ENCODE measurements at places on chromosomes 11 and 22.

GRCh38 chr11:19368726-19369375, 128.1 kb upstream of the E2F8 start:
- no peak for DNase-seq

DNA sequence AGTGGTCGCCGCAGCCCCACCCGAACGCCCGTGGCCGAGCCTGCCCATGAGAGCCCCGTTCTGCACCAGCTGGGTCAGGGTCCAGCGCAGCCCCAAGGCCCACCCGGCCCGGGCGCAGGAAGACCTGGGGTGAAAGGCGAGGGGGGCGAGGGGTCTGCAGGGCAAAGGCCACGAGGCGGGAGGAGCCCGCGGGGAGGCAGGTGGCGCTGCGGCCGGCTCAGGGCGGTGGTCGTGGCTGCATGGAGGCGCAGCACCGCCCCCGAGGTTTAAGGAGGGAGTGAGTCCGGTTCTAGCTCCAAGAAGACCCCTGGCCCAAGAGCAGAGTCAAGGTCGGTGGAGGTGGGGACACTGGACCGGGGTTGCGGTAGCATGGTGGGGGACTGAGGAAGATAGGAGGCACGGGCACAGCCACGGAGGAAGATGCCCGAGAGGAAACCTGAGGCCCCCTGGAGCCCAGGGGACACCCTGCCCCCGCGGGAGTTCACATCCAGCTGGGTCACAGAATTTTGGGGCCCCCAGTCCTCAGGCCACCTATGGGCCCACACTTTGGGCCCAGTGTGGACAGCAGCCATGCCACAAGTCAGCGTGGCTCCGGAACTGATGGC, 514 bp upstream of the HDAC10 start:
- DNase-seq, result no peak

DNA sequence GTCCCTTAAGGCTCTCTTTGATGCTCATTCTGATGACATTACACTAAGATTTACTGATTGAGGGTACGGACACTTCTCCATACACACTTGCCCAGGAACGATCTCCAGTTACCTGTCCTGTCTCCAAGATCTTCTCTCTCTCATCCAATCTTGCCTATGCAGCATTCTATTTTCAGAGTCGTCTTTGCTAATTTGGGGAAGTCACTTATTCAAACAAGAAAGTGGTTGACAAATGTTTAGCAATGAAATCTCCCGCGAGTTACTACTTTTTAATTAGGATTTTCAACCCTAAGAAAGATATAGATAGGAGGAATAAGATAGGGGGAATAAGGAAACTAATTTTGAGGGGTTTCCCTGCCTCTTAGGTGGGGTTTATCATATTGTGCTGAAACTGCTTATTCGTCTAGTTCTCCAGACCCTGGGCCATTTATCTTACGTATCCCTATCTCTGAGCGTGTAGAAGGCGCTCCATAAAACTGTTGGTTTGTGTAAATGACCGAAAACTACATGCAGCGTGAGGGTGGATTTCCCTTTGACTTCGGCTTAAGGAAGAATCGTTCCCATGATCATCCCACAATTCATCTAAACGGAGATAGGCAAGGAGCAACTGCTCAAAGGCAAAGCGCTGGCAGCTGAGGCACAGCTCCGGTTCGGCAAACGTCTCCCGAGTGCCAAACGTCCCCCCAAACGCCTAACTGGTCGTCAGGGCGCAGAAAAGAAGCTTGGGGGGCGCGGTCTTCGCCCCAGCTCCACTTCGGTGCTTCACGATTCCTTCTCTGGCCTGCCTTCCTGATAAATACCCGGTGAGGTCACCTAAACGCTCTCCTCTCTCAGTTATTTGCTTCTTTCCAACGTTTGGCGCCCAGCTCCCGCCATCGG, 804 bp downstream of the APIP start:
- no peak for DNase-seq

GRCh38 chr22:30266445-30267381, at the start of gene OSM:
OSM (minus strand) TSS chr22:30266851; CDS start chr22:30266799, 52 bp downstream.
- DNase-seq, result no peak

DNA sequence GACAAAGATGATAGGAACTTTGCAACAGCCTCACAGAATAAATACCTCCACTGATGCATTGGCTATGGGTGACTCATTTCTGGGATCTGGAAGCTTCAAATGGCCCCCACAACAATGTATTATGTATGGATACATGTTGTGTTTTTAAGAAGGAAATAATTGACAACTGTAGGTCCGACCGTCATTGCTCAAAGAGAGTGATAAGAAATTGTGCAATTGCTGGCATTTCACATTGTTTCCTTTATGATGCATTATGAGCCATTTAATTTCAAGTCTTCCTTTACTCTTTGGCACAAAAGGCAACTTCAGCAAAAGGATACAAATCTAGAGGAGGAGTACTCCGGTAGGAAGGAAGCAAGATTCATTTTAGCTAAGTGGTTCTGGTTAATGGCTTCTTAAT, 2.0 kb downstream of the ANO3 start:
- DNase-seq, result no peak

Data from COLO829 (cell line).